Thymus (tissue), 14 donors: ENCODE measurements at places on chromosomes 2 and 18. TPM values are rescaled to one million over a fixed set of nuclear protein-coding genes. Genes with fewer than 3 reads are reported as not detected.
A peak's percentile ranks its signal among the peaks of the same experiment; 100 is the strongest.

GRCh38 chr2:170180031-170180566, 2.2 kb downstream of the MYO3B start:
- no peak overlapping the region for H3K4me3 ChIP-seq
- H3K4me1 ChIP-seq: no peaks in the 10 kb centered on the region
- no peaks in the 10 kb centered on the region for H3K36me3 ChIP-seq
- H3K27ac ChIP-seq: no peak overlapping the region
- H3K27me3 ChIP-seq: no peaks in the 10 kb centered on the region

- no peaks in the 10 kb centered on the region for H3K27me3 ChIP-seq
- H3K4me3 ChIP-seq: no peak overlapping the region
- H3K4me1 ChIP-seq: no peaks in the 10 kb centered on the region
- no peak overlapping the region for H3K27ac ChIP-seq
Observed at GRCh38 chr2:234472155-234472554, 24.7 kb downstream of the ARL4C start.

Gene NT5C1B
- total RNA-seq: not detected

- no peaks in the 10 kb centered on the region for H3K27me3 ChIP-seq
- peaks cover 6% of the 10 kb centered on the region for H3K4me1 ChIP-seq
- H3K36me3 ChIP-seq: peaks cover 10% of the 10 kb centered on the region
- DNase-seq: no peak
- no peak overlapping the region for H3K27ac ChIP-seq
Observed at GRCh38 chr2:98643496-98644100, 35.2 kb downstream of the UNC50 start.

- no peak overlapping the region for H3K4me3 ChIP-seq
- H3K36me3 ChIP-seq: no peaks in the 10 kb centered on the region
- H3K27me3 ChIP-seq: no peaks in the 10 kb centered on the region
- H3K4me1 ChIP-seq: no peaks in the 10 kb centered on the region
Observed at GRCh38 chr2:205218056-205218455, 464.2 kb upstream of the NRP2 start.

Gene TMEM247
- total RNA-seq: not detected

GRCh38 chr2:29223851-29224692, 108.9 kb downstream of the CLIP4 start:
- H3K4me3 ChIP-seq: no peak overlapping the region
- no peaks in the 10 kb centered on the region for H3K36me3 ChIP-seq

DNA sequence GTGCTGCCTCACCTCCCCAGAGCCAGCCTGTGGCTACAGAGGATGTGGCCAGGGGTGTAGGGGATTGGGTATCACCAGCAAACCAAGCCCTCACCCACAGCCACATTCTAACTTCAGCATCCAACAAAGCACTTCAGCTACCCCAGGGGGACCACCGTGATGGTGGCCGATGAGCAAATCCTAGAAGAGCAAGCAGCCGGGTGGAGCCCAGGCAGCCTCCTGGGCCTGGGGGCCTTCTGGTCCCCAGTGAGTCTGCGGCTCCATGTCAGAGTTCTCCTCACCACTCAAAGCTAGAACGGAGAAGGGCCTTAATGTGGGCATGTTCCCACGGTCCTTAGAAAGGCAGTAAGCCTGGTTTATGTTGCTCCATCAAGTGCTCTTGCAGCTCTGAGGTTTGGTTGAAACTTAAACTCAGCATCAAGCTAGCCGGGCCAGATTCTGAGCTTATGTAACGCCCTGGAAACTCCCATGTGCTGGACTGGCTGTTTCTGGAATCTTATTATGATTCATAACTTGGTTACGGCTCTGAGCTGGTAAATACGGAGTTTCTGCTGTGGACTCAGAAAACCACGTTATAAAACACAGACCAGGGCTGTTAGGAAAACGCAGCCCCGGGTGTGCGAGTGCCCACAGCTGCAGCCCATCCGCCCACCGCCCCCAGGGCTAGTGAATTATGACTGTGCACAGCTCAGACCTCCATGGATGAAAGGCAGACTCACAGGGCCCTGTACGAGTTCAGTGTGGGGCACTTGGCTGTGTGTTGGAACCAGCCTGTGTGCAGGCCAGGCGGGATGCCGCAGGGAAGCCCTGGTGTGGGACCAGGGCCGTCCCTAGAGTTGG, 99.8 kb downstream of the SEPTIN10 start:
- no peaks in the 10 kb centered on the region for H3K4me1 ChIP-seq
- peak overlapping the region; percentile 84 for H3K27ac ChIP-seq
- no peaks in the 10 kb centered on the region for H3K36me3 ChIP-seq

- H3K4me3 ChIP-seq: no peak overlapping the region
- no peaks in the 10 kb centered on the region for H3K4me1 ChIP-seq
- DNase-seq: no peak
- no peaks in the 10 kb centered on the region for H3K27me3 ChIP-seq
- no peak overlapping the region for H3K27ac ChIP-seq
- no peaks in the 10 kb centered on the region for H3K36me3 ChIP-seq
Observed at GRCh38 chr2:26477126-26477910, 606 bp downstream of the OTOF start.

DNA sequence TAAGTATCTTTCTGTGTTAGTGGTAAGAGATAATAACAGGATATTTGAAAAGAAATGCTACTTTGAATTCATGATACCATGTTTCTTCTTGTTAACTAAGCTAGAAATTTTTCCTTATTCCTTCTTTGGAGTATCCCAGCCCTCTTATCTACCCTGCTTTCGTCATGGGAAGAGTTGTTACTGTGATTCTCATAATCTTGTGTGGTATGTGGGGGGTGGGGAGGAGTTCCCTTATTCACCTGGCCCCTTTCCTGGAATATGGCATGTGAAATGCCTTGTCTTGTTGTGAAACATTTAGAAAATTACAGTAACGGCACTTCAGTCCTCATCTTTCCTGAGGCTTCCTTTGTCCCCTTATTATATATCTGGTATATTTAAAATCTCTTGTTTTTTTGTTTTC, 129.9 kb downstream of the NCOA1 start:
- H3K27ac ChIP-seq: no peak overlapping the region
- no peak overlapping the region for H3K4me3 ChIP-seq
- no peaks in the 10 kb centered on the region for H3K4me1 ChIP-seq
- DNase-seq: no peak

DNA sequence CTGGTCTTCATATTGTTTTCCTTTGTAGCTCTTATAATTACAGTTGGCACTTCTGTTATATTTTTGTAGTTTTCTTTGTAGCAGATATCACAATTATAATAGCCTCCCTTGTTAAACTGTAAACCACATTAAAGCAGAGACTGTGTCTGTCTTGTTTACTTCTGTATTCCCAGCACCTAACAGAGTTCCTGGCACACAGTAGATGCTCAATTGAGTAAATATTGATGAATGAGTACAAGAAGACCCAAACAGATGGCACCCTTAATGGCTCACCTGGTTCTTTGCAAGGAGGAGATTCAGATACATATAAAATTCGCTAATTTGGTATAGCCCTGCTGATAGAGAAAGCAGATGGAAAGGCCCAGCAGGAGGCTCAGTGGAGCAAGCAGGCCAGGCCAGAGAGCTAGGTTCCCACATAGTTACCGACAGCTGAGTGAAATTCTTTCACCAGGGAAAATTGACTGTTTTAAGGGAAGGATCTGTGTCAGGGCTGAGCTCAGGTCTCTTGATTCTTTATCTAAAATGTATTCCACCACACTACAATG, 120.1 kb downstream of the NUP35 start:
- H3K4me1 ChIP-seq: no peaks in the 10 kb centered on the region
- no peaks in the 10 kb centered on the region for H3K36me3 ChIP-seq
- H3K27me3 ChIP-seq: no peaks in the 10 kb centered on the region
- H3K4me3 ChIP-seq: no peak overlapping the region
- H3K27ac ChIP-seq: no peak overlapping the region
- DNase-seq: no peak

DNA sequence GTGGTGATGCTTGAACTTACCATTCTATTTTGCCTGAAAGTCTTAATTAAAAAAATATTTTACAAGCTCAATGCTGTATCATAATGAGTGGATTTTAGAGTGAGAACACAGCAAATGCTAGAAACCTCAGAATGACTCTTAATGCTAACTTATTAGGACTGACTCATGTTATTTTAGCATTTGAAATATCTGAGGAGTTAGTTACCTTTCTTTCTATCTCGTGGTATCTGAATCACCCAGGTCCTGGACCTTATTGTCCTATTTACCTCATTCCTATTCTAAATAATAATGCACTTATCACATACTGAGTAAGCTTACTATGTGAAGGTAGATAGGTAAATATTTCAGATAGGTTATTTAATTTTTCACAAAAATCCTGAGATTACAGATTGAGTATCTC, 70.7 kb downstream of the SOS1 start:
- H3K4me1 ChIP-seq: no peaks in the 10 kb centered on the region
- no peak overlapping the region for H3K4me3 ChIP-seq
- no peak overlapping the region for H3K27ac ChIP-seq
- H3K36me3 ChIP-seq: peaks cover 18% of the 10 kb centered on the region

- no peak overlapping the region for H3K4me3 ChIP-seq
- H3K4me1 ChIP-seq: no peaks in the 10 kb centered on the region
- no peak overlapping the region for H3K27ac ChIP-seq
- no peak for DNase-seq
Observed at GRCh38 chr2:145379934-145380333, 860.0 kb upstream of the ZEB2 start.

Gene LCT
- 1.1 TPM for total RNA-seq

Gene CENPA
- 25.6 TPM for total RNA-seq

Gene LRRC30
- total RNA-seq: 0.14 TPM

DNA sequence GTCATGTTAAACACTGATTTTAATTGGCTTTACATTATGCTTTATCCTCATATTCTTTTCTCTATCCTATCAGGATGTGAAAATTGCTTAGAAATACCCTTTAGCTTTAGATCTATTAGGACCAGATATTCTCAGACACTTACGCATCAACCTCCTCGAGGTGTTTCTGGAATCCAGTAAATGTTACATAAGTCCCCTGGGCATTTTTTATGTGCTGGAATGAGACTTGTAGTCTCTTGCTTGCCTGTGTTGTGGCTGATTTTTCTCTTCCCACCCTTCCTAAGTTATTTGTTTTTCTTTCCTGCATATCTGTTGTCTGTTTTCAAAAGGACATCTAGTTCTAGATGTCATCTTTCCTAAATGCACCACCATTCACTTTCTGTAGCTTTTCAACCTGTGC, 197.1 kb downstream of the CCDC85A start:
- no peak overlapping the region for H3K4me3 ChIP-seq
- H3K36me3 ChIP-seq: no peaks in the 10 kb centered on the region
- no peaks in the 10 kb centered on the region for H3K4me1 ChIP-seq
- no peaks in the 10 kb centered on the region for H3K27me3 ChIP-seq

- no peak overlapping the region for H3K27ac ChIP-seq
- no peak for DNase-seq
Observed at GRCh38 chr2:132620115-132620514, 49.9 kb downstream of the LYPD1 start.

- no peak overlapping the region for H3K4me3 ChIP-seq
- H3K27ac ChIP-seq: no peak overlapping the region
- peaks cover 2% of the 10 kb centered on the region for H3K4me1 ChIP-seq
- H3K27me3 ChIP-seq: peaks cover 4% of the 10 kb centered on the region
Observed at GRCh38 chr2:174688079-174688478, 76.2 kb downstream of the CHRNA1 start.

DNA sequence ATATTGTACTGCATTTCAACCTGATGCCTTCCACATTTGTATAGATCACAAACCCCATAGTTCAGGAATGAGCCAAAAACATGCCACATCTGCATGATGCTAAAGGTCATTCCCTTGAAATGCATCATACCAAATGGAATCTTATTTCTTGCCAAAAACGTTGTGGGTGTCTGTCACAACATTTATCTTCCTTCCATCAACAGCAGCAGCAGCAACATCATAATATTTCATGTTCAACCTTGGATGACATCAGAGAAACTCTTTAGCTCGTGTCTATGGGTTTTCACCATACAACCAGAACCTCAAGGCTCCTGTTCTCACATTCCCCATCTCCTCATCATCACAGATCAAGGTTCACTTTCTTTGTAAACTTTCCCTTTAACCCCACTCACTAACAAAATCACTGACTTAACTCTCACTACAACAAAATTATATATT, 221.3 kb upstream of the CTAGE1 start:
- H3K27me3 ChIP-seq: no peaks in the 10 kb centered on the region
- H3K4me1 ChIP-seq: no peaks in the 10 kb centered on the region
- no peak for DNase-seq
- no peaks in the 10 kb centered on the region for H3K36me3 ChIP-seq

- no peak overlapping the region for H3K27ac ChIP-seq
- peaks cover 15% of the 10 kb centered on the region for H3K4me1 ChIP-seq
- peaks cover 40% of the 10 kb centered on the region for H3K27me3 ChIP-seq
- H3K4me3 ChIP-seq: no peak overlapping the region
- DNase-seq: no peak
Observed at GRCh38 chr2:23662941-23663920, 263.7 kb downstream of the ATAD2B start.

DNA sequence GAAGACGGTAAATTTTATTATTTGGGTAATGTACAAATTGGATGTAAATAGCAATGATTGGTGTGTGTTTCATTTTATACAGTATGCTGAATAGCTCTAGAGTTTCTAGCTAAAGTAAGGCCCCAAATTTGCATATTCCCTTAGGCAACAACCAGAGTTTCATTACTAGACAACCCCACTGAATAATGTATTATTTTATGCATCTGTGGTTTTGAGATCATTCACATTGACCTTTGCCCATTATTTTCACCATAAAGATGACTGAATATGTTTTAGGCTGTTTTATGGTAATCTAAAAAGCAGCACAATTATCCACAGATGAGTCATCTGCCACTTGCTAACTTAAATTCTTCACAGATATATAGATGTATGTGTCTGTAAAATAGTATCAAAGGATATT, 44.5 kb upstream of the C2orf74 start:
- no peaks in the 10 kb centered on the region for H3K36me3 ChIP-seq
- H3K4me1 ChIP-seq: no peaks in the 10 kb centered on the region
- H3K27me3 ChIP-seq: no peaks in the 10 kb centered on the region
- H3K4me3 ChIP-seq: no peak overlapping the region
- no peak overlapping the region for H3K27ac ChIP-seq

Gene ZC3H6
- 9.3 TPM for total RNA-seq

Gene HOXD13
- total RNA-seq: not detected

Gene MLPH
- 0.24 TPM for total RNA-seq

DNA sequence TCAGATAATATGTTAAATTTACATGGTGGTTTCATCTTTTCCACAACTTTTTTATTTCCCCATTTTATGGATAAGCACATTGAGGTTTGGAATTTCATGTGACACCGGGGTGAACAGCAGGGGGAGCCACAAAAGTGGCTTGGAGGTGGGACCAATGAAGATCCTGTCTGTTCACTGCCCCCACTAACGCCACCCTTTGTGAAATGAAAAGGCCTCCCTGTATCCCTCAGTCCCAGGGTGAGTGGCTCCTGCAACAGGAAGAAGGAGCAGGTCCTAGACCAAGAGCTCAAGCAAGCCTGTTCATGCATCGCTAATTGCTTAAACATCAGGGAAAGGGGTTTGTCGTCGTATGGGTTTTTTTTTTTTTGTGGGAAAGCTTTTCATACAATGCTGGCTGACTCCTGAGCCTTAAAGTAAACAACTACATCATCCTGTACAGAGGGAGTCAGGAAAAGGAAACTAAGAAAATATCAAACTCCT, 267.8 kb upstream of the EPAS1 start:
- no peaks in the 10 kb centered on the region for H3K36me3 ChIP-seq
- no peaks in the 10 kb centered on the region for H3K27me3 ChIP-seq
- no peak overlapping the region for H3K27ac ChIP-seq
- no peak for DNase-seq
- no peaks in the 10 kb centered on the region for H3K4me1 ChIP-seq

- no peak for DNase-seq
- H3K27ac ChIP-seq: no peak overlapping the region
- peaks cover 2% of the 10 kb centered on the region for H3K4me1 ChIP-seq
- H3K36me3 ChIP-seq: peaks cover 37% of the 10 kb centered on the region
- no peak overlapping the region for H3K4me3 ChIP-seq
- H3K27me3 ChIP-seq: no peaks in the 10 kb centered on the region
Observed at GRCh38 chr18:9542924-9543323, 67.6 kb downstream of the RALBP1 start.
